A673 (cell line): ENCODE measurements at places on chromosomes 1 and 21.

DNA sequence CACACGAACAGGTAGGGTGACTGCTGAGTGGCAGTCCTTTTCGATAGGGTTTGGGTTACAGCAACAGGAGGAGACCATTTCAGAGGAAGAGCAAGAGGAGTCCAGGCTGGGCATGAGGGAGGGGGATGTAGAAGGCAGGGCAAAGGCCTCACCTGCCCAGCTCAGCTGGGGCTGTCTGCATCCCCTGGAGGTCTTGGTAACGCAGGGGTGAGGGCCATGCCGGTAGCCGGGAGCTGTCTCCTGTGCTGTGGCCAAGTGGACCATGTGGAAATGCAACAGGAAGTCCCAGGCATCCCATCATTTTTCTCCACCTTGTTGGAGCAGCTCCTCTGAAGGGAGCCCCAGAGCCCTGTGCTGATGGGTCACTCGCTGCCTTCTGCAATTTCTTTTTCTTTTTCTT is 105.4 kb upstream of the C1orf174 start:
- DNase-seq, result no peak

GRCh38 chr1:57013522-57013921 is 47.7 kb upstream of the C8B start:
- no peak for DNase-seq

GRCh38 chr1:87584586-87584985 is 255.9 kb downstream of the LMO4 start:
- no peak for DNase-seq

- DNase-seq, result no peak
Observed at GRCh38 chr1:24900486-24900849, 29.6 kb downstream of the RUNX3 start.

- peak; percentile 12 for DNase-seq
Observed at GRCh38 chr1:211829343-211830054, 1.1 kb downstream of the LPGAT1 start.
